Coronary artery (tissue), 2 donors: ENCODE measurements at places on chromosomes 3 and 15.
A peak's percentile ranks its signal among the peaks of the same experiment; 100 is the strongest.

- no peak for DNase-seq
Measured at GRCh38 chr3:129840707-129841360, 52.7 kb downstream of the TMCC1 start.

DNA sequence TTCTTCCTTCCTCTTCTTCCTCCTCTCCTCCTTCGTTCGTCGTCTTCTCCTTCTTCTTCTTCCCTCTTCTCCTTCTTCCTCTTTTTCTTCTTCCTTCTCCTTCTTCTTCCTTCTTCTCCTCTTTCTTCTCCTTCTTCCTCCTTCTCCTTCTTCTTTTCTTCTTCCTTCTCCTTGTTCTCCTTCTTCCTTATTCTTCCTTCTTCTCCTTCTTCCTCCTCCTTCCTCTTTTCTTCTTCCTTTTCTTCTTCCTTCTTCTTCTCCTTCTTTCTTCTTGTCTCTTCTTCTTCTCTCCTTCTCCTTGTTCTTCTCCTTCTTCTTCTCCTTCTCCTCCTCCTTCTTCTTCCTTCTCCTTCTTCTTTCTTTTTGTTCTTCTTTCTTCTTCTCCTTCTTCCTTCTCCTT, 35.3 kb downstream of the SPG21 start:
- no peak for DNase-seq

GRCh38 chr15:44570361-44570760, 33.4 kb downstream of the EIF3J start:
- DNase-seq: no peak

DNA sequence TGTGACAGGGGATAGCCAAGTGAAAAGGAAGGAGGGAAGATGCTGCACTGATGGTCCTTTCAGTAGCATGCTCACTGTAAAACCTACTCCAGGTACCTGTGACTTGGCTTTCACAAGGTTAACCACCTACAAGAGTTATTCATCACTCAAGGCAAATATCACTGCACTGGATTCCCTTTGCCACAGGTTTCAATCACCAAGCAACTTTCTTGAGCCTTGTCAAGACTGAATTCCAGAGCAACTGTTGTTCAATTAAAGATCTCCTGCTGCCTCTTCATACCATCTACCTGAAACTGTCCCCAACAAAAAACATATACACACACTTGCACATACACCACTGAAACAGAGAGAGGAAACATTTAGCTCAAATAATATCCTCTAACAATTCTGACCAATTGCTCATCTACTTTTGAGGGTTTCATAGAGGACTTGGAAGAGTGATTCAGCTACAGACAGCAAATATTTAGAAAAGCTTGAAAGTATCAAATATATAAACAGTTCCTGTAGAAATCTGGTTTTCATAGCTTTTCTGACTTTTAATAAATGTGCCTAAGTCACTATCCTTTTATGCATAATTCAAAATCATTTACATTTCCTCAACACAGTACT, 6.5 kb downstream of the IGF2BP2 start:
- no peak for DNase-seq

GRCh38 chr15:33155691-33156420, 38.7 kb downstream of the FMN1 start:
- no peak for DNase-seq

- DNase-seq: no peak
Measured at GRCh38 chr3:123798550-123798949, 85.6 kb downstream of the MYLK start.

- no peak for DNase-seq
Measured at GRCh38 chr3:103693831-103694230, 1259.0 kb downstream of the ZPLD1 start.

- peak; percentile 43 for DNase-seq
Measured at GRCh38 chr3:43786102-43786501, 95.4 kb downstream of the ABHD5 start.

GRCh38 chr3:109973733-109974132, 636.4 kb upstream of the DPPA4 start:
- no peak for DNase-seq

DNA sequence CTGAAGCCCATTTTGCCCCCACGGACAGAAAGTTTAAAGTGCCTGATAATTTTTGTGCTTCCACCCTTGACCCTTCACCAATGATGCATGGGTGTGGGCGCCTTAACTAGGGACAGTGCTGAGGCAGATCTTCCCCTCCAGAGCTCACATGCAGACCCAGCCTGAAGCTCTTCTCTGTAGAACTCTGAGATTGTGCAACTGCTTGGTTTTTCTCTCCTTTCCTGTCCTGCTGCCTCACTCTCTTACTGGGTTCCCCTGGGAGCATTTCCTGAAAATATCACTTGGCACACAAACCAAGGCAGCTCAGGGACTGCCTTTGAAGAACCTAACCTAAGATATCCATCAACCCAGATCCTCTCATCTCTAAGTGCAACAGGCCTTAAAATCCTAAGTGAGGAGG, 220.3 kb upstream of the STT3B start:
- DNase-seq: no peak

GRCh38 chr3:71423151-71423906, 160.2 kb downstream of the FOXP1 start:
- no peak for DNase-seq

GRCh38 chr3:178184833-178185232, 351.4 kb upstream of the KCNMB2 start:
- DNase-seq: no peak

DNA sequence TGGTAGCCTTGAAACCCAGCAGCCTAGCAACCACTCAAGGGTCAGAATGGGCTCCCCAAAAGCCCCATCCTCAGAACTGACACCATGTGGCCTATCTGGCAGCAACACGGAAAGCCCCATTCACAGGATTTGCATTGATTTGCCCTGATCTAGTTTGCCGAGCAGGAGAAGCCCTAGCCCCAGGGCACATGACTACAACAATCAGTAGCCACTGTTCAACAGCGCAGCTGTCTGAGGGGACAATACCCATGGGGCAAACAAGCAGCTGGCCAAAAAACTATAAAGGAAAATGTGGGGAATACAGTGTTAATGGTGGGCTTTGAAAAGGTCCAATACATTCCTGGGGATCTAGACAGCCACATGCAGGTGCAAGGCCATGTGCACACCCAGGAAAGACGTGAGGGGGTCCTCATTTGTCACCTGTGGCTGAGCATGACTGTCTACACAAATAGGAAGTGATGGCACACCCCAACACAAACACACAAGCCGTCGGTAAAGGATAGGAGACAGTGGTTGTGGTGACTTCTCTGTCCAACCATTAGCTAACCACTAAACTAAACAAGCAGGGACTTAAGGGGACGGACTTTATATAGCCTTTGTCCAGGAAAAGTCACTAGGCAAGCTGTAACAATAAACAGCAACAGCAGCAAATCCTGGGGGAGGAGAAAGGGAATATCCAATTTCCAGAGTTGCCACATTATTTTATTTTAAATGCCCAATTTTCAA, 113.7 kb downstream of the LRIG1 start:
- DNase-seq: no peak

GRCh38 chr3:14441920-14442300, 39.5 kb downstream of the SLC6A6 start:
- no peak for DNase-seq

- no peak for DNase-seq
Measured at GRCh38 chr3:103372031-103372430, 937.2 kb downstream of the ZPLD1 start.

GRCh38 chr3:186870421-186871201, 28.1 kb downstream of the ADIPOQ start:
- no peak for DNase-seq

GRCh38 chr15:22904736-22905135, 66.3 kb downstream of the NIPA2 start:
- DNase-seq: no peak

- no peak for DNase-seq
Measured at GRCh38 chr3:112650482-112650881, 9.5 kb upstream of the CCDC80 start.

GRCh38 chr3:56654460-56654859, 28.6 kb downstream of the TASOR start:
- no peak for DNase-seq

DNA sequence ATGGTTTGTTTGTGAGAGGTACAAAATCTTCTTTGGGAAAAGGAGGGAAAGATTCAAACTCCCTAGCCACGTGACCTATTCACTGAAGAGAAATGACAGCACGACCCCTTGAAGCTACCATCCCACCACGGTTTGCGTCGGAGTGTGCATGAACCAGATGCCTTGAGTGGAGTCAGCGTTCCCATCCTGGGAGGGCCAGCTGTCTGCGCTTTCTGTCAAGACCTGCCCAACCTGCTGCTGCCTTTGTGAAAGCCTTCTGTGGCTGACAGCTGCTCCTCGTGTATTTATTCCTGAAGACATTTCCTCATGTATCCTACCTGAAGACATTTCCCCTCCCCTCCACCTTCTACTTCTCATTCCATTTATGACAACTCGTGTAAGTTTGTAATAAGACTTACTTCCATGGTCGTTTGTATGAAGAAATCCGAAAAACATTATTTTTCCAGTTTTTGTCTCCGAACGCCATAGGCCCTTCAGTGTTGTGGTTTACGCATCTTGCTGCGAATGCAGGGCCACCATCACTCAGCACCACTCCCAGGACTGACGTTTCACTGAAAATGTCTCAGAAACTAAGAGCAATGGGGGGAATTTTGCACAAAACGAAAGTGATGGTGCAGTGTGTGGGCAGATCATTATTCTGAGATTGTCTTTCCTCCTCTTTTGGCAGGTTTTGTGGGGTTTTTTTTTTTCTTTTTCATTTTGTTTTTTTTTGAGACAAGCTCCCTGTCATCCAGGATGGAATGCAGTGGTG, 18.9 kb downstream of the EBLN2 start:
- no peak for DNase-seq

- DNase-seq: no peak
Measured at GRCh38 chr15:75112848-75113492, 88.7 kb upstream of the C15orf39 start.

DNA sequence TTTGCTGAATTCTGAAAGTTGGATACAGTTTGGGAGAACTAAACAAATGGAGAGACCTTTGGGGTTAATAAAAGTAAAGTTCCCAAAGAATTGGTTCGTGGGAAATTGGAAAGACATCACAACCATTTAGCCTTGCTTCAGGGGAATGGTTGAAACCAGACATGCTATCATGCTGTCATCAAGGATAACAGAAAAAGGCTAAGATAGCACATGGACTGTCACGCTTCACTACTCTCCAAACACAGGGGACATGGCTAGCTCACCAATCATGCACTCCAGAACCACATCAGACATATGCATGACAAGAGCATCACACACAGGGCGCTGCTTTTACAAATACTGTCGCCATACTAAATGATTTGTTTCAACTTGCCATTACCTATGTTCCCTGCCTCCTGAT, 671.7 kb upstream of the ROBO1 start:
- DNase-seq: no peak

DNA sequence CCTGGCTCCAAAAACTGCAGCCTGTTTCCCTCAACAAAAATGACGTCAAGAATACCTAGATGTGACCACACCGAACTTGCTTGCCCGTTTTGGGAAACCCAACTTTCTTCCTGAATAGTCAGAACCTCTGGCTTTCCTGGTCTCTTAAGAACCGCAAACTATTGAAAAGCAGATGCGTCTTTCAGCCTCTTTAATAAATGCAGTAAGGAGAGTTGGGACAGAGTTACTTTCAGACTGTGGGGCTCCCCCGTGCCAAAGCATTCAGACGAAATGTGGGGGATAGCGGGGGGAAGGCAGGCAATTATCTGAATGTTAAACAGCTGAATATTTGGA, 1.2 kb upstream of the PROK2 start:
- no peak for DNase-seq

DNA sequence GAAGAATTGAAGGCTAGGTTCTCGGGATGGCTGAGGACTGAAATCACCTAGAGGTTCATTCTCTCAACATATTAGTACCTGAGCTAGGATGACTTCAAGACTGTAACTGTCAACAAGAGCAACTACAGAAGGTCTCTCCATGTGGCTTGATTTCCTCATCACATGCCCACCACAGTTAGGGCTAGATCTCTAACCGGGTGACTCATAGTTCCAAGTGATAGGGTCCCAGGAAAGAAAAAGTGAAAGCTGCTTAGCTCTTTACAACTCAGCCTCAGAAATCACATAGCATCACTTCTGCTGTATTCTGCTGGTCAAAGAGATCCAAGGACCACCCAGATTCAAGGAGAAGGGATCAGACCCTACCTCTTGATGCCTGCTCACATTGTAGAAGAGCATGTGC, 165.4 kb upstream of the AGTR1 start:
- DNase-seq: no peak

GRCh38 chr3:64259636-64260035, 34.4 kb upstream of the PRICKLE2 start:
- no peak for DNase-seq

DNA sequence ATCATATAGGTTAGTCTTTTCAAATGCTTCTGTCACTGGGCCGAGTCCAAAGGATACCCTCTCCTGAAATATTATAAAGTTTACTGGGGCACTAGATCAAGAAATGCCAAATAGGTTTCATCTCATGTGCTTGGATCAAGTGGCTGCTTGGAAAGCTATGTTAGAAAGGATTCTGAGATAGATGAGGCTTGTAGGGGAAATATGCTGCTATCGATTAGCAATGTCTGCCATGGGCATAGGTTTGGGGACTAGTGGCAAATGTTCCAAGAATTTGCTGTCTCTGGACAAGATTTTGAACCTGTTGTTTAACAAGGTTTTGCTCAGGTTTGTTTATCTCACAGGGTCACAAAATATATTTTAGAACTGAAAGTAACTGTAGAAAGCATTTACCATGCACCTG, 23.0 kb upstream of the UBE2Q2 start:
- DNase-seq: no peak

GRCh38 chr15:77981281-77982126, 96.0 kb downstream of the TBC1D2B start:
- DNase-seq: no peak

DNA sequence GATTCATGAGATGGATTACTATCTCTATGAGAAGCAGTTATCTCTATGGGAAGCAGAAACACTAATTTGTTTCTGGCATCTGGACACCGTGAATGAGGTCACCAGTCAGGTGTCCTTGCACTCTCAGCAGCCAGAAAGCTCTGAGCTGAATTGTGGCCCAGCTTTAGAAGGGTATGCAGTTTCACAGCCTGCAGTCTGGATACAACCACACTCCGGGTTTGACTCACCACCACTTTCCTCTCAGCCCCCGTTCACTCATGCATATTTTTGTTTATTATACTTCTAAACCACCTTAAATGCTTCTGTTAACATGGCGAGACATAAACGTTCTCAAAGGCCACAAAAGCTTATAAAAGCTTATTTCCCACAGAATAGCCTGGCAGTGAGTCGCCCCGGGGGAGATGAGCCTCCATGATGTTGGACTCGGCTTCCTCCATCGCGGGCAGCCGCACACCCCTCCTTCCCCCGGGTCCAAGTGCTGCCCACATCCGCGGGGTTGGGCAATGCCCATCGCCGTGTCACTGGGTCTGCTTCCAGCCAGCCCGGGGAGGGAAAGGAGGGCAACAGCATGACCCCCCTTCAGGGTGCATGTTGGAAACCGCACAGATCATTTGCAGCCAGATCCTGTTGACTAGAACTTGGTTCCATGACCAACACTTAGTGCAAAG, 16.8 kb upstream of the SLC41A3 start:
- peak; percentile 79 for DNase-seq

DNA sequence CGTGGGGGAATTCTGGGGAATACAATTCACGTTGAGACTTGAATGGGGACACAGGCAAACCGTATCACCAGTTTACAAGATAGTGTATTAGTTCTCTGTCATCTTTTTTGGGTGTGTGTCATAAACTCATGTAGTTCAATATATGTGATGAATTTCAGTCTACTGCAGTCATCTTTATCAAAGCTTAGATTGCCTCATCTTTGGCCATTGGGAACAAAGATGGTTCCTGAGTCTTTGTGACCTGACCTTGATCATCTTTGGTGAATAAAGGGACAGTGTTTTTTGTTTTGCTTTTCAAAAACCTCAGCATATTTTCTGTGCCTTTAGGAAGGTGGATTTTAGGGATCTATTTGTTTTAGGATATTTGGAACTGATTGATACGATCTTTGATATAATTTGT, 23.3 kb downstream of the LRCH3 start:
- no peak for DNase-seq
